Fibroblast of villous mesenchyme (primary cell): ENCODE measurements at places on chromosomes 3 and 15. TPM values are rescaled to one million over a fixed set of nuclear protein-coding genes. Genes with fewer than 3 reads are reported as not detected.

The DGKG gene
- total RNA-seq = under 0.01 and 0.32 TPM in 2 replicates

The KLF15 gene
- 0.32 and 0.43 TPM in 2 replicates for total RNA-seq

The C2CD4A gene
- not detected in 2 replicates for total RNA-seq

The CHRM5 gene
- under 0.01 TPM in 2 replicates for total RNA-seq

The OPA1 gene
- 81.2 and 91.5 TPM in 2 replicates for total RNA-seq

The CPLX3 gene
- total RNA-seq = not detected in 2 replicates

The SCG5 gene
- total RNA-seq = 8.7 and 17.7 TPM in 2 replicates
